ENCODE measurements at places on chromosomes 7 and 10.

- DNase-seq = no peak
Measured at GRCh38 chr10:79220307-79220706, 127.0 kb upstream of the PPIF start.

DNA sequence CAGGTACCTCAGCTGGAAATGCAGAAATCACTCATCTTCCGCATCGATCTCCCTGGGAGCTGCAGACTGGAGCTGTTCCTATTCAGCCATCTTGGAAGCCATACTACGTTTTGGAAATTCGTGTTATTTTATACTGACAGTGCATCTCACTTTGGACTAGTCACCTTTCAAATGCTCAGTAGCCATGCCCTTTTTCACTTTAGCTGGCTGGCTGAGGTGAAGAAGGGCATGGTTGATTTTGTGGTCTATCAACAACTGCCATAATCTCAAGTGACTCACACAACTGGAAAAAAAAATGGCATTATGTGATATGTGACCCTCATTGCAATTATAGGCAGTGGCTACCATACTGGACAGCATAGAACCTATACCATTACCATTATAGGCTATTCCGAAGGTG is 100.5 kb downstream of the CCDC71L start:
- no peak for DNase-seq

GRCh38 chr10:3486346-3487065 is 298.5 kb downstream of the KLF6 start:
- no peak for DNase-seq

GRCh38 chr7:23445326-23445725 is 25.0 kb downstream of the IGF2BP3 start:
- no peak for DNase-seq

GRCh38 chr7:41472427-41473125 is 230.3 kb downstream of the INHBA start:
- DNase-seq = no peak

DNA sequence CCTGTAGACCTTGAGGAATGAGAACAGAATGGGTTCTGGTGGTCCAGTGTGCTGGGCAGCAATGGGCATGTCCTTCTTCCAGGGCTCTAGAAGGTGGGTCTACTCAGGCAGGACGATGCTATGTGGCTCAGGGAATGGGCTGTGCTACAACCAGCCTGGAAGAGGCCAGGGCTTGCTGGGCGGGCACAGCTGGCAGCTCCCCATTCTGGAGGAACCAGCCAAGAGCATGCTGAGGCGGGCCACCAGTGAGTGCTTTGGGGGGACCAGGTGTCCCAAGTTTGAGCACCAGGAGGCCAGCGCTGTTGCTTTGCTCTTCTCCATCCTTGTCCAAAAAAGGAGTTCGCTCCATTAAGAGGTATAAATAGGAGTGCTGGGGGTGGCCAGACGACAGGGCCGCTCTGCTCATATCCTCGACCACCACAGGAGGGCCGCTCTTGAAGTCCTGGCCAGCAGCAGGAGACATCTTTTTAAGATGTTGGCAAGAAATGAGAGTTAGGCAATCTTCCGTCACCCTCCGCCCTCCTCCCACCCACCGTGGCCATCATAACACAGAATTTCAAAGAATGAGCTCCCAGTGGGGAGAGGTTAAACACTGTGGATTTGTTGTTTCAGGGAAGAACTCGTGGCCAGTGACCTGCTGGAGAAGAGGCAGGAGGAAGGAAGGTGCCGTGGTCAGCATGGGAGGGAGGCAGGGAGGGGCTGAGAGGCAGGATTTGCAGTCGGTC is 141.3 kb downstream of the GRK5 start:
- no peak for DNase-seq
